ENCODE measurements at places on chromosomes 2 and 18.

DNA sequence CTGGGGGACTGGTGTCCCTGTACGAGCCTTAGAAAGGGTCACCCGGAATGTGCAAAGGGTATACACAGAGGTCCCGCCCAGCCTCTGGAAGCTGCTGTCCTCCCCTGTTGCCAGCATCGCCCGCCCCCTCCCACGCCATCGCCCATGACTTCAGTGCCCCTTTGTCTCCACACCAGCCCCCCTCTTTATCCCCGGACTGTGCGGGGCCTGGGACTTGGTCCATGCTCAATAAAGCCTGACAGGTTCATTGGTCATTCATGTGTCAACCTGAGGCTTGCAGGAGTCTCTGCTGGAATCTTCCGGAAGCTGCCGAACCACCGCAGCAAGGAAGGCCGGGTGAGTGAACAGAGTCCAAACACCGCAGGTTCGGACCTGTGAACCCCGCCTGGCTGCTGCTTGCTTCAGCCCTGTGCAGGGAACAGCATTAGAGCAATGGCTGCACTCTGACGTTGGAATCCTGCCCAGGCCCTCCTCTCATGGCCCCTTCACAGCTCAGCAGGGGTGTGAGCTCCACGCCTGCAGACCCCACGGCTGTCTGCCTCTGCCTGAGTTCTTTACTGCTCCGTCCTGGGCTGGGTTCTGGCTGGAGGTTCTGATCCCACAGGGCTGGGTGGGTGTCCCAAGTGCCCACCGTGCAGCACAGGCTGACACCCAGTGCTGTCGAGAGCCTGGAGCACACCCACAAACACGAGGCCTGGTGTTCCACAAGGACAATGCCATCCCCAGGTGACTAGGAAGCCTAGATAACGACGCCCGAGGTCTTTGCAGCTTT is 96.5 kb downstream of the SEPTIN10 start:
- DNase-seq = no peak

- DNase-seq = no peak
Observed at GRCh38 chr2:215579809-215580208, 143.9 kb upstream of the FN1 start.

DNA sequence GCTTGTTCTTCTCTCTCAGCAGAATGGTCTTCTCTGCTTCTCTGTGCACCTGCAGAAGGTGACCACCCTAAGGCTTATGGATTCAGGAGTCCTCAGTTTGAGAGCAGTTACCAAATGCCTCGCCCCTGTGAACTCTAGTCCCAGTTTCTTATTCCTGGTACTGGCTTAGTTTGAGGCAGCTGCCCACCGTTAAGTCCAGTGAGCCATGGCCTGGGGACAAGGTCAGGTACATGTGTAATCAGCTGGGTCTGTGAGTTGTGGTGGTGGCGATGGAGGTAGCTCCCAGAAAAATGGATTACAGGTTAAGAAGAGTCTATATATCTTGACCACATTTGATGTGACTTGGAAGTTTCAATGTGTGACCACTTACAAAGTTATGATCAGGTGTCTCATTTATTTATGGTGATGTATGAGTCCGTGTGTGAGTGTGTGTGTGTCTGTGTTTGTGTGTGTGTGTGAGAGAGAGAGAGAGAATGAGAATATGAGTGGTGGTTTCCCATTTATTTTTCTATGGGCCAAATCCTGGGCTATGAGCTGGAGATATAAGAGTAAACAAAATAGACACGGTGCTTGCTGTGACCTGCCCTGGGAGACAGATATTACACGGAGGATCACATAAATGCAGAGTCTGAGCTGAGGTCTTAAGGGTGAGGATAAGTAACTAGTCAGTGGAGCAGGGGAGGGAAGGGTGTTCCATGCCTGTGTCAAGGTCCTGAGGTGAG is 13.0 kb upstream of the IL1RN start:
- DNase-seq = no peak

- no peak for DNase-seq
Observed at GRCh38 chr2:185338104-185338503, 400.5 kb upstream of the FSIP2 start.

GRCh38 chr2:200394045-200394444 is 87.6 kb downstream of the SPATS2L start:
- DNase-seq = no peak

DNA sequence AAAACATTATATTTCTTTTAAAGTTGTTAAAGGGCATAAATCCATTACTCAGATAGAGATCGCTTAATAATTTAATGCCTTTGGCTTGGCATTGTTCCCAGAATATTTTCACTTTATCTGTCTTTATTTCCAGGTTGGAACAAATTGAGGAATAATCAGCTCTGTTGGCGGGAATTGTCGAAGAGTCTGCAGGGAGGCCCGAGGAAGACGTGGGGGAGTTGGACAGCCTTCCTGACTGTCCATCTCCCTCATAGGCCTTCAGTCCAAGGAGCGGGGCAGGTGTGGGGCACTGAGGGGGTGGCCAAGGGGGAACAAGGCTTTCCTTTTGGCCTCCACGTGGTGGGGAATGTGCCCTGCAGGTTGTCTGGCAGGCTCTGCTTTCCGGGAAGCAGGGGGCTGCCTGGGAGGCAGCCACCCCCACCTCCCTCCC is 179.6 kb downstream of the ZBTB7C start:
- DNase-seq = no peak

DNA sequence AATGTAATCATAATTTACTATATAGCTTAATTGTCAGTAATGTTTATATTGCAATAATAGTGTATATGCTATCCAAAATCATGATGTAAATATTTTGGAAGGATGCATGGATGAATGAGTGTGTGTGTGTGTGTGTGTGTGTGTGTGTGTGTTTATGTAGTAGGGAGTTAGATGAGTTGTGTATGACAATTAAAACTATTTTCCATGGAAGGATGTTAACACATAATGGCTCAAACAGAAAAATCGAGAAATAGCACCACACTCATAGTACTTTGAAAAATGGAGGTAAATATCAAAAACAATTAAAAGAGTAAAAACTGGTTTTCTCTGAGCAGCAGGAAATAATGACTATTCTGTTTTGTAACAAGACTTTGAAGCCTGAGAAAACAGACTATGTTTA is 8.1 kb upstream of the IL36A start:
- no peak for DNase-seq

DNA sequence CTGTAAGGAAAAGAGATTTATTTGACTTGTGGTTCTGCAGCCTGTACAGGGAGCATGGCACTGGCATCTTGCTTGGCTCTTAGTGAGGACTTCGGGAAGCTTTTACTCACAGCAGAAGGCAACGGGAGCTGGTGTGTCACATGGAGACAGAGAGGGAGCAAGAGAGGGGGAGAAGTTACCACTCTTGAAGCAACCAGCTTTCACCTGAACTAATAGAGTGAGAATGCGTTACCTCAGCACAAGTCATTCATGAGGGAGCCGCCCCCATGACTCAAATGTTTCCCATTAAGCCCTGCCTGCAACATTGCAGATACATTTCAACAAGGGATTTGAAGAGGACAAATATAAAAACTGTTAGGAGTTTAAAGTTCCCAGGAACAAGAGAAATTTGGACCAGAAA is 190.0 kb downstream of the CYRIA start:
- no peak for DNase-seq

DNA sequence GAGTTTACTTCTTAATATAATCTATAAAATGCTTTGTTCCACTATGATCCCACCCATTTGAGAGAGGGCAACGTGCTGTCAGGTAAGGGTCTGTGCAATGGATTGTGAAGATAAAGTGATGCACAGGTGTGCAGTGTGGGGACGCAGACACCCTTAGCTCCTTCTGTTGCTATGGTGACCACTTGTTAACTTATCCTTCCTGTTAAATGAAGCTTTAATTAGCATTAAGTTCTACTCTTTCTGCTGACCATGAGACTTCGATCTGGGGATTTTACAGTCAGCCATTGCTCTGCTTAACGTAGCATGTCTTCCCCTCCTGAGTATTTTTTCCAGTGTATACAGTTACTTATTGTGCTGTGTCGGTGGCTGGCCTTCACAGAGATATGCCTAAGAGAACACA is 23.1 kb upstream of the ALKAL2 start:
- no peak for DNase-seq

All from stimulated activated CD8-positive, alpha-beta memory T cell treated with anti-CD3 and anti-CD28 coated beads, Interleukin-15, amount 100 ng/mL, for 48 hours (primary cell).